ENCODE measurements at places on chromosomes 12 and 14.

GRCh38 chr14:38074081-38074480, 133.6 kb upstream of the SSTR1 start:
- no peak for DNase-seq

- DNase-seq: no peak
These were observed 230.1 kb downstream of the FOXN3 start for GRCh38 chr14:89186856-89187376.

DNA sequence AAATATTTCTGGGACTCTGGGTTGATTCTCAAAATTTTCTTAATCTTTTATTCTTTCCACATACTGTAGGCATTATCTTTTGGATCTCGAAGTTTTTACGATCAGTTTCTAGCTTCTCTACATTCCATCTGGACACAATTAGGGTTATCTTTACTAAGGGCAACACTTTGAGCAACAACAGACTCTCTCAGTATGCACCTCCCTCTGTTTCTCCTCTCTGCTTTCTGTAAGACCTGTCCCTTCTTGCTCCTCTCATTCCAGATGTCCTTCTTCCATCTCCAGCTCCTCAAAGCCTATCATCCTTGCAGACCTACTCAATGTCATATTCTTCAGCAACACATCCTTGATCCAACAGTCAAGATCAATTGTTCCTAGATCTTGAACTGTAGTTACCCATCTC, 457.0 kb downstream of the SLC6A15 start:
- DNase-seq: no peak

- no peak for DNase-seq
These were observed 20.4 kb downstream of the SIX1 start for GRCh38 chr14:60628892-60629291.

DNA sequence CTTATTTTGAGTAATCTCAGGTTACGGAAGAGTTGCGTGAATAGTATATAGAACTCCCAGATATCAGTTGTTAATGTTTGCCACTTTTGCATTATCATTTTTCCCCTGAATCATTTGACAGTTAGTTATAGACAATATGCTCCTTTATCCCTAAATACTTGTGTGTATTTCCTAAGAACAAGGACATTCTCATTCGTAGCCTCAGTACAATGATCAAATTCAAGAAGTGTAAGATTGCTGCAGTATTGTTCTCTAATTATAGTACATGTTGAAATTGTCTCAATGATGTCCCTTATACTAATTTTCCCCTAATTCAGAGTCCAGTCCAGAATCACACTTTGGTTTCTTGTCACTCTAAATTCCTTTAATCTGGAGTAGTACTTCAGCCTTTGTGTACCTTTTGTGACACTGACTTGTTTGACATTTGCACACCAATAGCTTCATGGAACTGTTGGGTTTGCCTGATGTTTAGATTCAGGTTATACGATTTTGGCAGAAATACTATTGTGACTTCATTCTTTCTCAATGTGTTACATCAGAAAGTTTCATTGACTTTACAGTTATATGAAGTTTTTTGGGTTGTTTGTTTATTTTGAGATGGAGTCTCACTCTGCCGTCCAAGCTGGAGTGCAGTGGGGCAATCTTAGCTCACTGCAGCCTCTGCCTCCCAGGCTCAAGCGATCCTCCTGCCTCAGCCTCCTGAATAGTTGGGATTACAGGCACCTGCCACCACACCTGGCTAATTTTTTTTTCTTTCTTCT, 13.1 kb downstream of the DYNC1H1 start:
- DNase-seq: no peak

DNA sequence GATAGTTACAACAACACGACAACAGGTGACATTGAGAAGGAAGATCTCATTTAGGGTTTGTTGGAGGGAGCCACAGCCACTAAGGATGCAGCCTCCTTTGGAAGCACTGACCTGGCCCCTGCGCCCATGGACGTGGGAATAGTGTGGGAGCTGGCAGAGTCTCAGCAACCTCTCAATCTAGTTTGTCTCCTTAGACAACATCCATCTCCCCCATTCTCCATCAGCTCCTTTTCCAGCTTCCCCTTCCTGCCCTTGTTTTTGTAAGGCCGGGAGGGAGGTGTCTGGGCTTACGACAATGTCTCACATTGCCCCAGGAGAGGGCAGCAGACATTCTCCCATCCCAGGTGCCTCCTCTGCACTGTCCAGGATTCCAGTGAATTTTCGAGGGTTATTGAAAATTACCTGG, 170.2 kb upstream of the PZP start:
- no peak for DNase-seq

GRCh38 chr14:98946940-98947339, 325.1 kb downstream of the BCL11B start:
- DNase-seq: no peak

DNA sequence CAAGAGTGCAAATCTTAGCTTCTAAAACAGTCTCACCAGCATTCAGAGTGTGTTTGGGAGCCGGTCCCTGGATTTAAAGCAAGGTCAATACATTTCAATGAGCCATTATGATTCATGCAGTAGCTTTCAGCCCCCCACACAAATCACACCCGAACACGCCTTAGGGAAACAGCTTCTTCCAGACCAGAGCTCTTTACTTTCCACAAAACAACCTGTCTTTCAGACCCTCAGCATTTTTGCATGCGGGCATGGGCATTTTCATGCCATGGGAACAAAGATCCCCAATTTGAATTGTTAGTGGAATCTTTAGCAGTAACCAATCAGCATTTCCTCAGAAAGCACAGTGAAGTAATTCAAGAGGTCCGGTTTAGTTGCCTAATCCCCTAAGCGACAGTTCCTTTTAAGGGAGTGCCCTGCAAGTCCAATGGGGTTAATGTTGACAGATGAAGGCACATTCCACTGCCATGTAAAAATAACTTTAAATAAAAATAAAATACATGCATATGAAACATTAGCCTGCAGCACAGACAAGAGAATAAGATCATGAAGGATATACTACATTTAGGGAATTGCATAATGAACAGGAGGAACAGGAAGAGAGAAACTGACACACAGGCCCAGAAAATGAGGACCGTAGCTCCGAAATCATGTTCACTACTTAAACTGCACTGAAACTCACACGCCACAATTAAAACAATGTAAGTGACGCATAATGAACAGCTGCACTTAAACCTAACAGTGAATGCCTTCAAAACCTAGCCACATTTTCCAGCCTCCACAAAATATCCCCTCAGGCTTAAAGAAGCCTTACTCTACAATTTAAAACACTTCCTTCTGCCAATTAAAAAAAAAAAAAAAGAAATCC, 4.0 kb downstream of the VPS37B start:
- no peak for DNase-seq

DNA sequence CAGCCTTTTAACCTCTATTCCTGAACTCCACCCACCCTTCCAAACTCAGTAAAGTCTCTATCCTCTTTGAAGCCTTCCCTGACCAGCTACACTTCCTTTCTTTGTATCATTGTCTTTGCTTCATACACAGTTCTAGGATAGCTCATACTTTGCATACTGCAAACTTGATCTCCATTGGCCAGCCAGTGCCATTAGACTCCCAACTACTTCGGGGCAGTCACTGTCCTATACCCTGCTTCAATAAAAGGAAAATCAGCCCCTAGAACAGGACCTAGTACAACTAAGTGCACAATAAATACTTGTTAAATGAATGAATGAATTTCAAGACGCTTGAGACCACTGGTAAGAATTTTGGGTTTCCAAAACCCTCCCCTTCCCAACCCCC, 521 bp upstream of the PIP4K2C start:
- no peak for DNase-seq

DNA sequence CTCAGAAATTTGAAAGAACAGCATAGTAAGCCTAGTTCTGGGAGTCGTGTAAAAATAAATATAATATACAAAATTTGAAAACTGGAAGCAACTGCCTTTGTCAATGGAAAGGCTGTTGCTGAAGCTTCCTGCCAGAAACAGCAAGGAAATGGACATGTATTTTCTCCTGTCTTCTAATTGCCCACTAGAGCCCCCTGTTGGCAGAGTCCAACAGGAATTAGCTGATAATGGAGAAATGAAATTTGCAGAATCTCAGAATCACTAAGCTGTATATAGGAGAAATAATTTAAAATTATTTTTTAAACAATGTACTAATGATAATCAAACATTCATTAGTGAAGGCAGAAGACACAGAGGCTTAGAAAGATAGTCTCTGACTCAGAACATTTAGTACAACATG, 414.8 kb downstream of the SLC6A15 start:
- DNase-seq: no peak

DNA sequence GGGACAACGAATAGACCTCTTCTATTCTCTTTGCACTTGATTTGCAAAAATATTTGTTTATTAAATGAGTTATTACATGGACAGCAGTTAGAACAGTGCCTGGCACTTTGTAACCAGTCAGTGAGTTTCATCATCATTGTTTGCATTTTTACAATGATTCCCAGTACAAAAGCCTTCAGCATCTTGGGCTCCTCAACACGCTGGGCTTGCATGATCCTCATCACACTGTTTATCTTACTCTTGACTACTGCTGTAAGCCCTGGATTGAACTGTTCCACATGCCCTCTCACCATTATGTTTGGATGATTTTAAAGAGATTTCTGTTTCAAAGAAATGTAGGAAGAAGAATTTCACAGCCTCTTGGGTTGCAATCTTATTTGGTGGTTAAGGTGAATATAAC, 204.3 kb downstream of the PELI2 start:
- no peak for DNase-seq

DNA sequence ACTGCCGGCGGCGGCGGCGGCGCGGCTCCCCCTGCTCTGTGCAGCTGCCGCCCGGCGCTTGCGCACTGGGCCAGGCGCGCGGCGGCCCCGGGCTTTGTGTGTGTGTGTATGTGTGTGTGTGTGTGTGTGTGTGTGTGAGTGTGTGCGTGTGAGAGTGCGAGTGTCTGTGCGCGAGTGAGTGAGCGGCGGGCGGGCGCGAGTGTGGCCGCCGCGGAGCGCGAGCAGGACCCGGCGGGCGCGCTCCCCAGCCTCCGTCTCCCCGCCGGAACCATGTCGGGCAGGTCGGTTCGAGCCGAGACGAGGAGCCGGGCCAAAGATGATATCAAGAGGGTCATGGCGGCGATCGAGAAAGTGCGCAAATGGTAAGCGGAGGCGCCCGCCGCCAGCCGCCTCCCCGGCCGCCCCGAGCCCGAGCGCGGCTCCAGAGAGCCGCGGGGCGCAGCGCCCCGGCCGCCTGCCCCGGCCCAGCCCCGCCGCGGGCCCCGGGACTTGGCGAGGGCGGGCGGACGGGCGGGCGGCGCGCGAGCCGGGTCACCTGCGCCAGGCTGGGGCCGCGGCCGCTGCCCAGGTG, at the start of gene BCL7A:
TSS of gene BCL7A (plus strand) at position 63 of the 571 bp plus-strand sequence. CDS start at position 271, 208 bp downstream.
- no peak for DNase-seq

GRCh38 chr12:114919479-114919878, 235.5 kb upstream of the TBX3 start:
- no peak for DNase-seq

- no peak for DNase-seq
These were observed 1.5 kb downstream of the INF2 start for GRCh38 chr14:104690861-104691455.

GRCh38 chr14:74977901-74978385, 22.5 kb upstream of the PGF start:
- DNase-seq: no peak

GRCh38 chr12:91215940-91216454, 33.4 kb upstream of the DCN start:
- peak; percentile 47 for DNase-seq

DNA sequence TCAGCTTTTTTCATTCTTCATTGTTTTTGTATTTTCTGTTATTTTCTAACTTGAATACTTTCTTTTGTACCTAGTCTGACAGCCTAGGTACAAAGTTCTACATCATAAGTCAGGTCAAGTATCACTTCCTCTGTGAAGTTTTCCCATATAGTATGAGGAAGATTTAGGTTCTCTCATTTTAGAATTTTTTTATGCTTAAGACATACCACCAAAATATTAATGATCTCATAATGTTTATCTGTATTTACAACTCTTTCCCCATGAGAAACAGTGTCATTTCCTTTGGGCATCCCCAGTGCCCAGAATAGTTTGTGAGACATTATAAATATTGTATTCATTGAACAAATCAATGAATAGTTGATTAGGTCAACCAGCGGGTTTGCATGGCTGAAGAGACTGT, 3.1 kb upstream of the ATF7IP start:
- no peak for DNase-seq

DNA sequence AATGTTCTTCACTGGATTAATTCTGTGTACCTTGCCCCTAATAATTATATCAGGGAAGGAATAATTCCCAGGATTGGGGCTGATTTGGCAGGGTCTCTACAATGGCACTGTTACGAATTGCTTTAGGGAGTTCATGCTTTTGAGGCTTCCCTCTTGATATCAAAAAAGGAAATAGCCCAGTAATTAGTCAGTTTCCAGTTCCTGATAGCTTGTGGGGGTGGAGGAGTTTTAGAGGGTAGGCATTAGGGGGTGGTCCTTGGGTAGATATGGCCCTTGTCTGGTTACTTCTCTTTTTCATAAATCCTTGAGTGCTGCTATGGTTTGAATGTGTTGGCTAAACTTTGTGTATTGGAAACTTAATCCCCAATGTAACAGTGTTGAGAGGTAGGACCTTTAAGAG, 6.1 kb upstream of the SRSF5 start:
- DNase-seq: no peak

- DNase-seq: no peak
These were observed 48.9 kb upstream of the DLK1 start for GRCh38 chr14:100677554-100678468.

DNA sequence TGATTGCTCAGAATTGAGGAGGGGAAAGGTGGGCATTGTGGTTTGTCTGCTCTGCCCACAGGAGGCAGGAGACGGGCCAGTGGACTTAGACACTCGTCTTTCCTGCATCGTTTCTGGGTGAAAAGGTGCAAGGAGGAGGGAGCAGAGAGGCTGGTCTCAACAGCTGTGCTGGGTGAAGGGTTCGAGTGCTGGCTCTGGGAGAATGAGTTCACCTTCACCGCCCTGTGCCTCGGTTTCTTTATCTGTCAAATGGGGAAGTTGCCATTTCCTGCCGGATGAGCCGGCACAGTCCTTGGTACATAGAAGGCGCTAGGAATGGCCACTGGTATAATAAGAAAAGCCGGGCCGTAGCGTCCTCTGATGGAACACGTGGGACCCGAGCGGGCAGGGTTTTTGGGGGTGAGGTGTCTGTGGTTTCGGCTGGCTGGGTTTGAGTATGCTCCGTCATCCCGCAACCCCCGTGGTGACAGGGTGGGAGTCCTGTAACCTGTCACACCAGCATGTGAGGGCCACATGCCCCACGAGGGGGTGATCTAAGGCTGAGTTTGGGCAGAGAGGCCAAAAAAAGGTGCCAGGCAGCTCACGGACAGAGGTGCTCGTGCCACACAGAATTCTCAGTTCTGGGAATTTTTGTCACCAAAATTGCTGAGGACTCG, 7.3 kb downstream of the BCL7A start:
- no peak for DNase-seq

GRCh38 chr12:124327362-124328043, 32.6 kb downstream of the RFLNA start:
- no peak for DNase-seq

DNA sequence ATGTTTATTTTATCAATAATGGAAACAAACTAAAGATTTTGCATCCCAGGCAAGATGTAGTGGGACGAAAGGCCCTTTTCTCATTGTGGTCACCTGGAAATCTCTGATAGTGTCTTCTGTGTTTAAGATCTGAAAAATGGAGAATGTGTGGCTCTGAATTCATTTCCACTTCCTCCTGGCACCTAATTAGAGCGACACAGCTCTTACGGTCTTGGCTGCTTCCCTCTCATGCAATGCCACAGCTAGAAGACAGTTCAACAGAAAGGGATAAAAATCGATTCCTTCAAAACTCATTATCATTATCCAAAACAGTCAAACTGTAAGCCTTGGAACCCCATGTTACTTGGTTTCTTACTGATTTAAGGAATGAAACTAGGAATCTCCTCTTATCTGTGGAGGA, 9.3 kb downstream of the ST8SIA1 start:
- no peak for DNase-seq

GRCh38 chr14:65170768-65171507, 68.6 kb upstream of the MAX start:
- DNase-seq: no peak

Data from AG04449 (cell line).